ENCODE measurements at places on chromosomes 3 and 15.

DNA sequence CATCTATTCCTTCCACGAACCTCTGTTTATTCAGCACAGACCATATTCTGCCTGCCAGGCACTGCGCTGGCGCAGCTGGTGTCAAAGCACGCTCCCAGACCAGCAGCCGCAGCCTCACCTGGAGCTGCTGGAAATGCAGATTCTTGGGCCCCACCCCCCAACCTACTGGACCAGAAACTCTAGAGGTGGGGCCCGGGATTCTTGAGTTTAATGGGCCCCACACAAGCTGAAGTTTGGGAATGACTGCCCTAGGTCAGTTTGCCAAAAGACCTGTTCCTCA lies 7.0 kb downstream of the CHST13 start:
- DNase-seq = no peak

DNA sequence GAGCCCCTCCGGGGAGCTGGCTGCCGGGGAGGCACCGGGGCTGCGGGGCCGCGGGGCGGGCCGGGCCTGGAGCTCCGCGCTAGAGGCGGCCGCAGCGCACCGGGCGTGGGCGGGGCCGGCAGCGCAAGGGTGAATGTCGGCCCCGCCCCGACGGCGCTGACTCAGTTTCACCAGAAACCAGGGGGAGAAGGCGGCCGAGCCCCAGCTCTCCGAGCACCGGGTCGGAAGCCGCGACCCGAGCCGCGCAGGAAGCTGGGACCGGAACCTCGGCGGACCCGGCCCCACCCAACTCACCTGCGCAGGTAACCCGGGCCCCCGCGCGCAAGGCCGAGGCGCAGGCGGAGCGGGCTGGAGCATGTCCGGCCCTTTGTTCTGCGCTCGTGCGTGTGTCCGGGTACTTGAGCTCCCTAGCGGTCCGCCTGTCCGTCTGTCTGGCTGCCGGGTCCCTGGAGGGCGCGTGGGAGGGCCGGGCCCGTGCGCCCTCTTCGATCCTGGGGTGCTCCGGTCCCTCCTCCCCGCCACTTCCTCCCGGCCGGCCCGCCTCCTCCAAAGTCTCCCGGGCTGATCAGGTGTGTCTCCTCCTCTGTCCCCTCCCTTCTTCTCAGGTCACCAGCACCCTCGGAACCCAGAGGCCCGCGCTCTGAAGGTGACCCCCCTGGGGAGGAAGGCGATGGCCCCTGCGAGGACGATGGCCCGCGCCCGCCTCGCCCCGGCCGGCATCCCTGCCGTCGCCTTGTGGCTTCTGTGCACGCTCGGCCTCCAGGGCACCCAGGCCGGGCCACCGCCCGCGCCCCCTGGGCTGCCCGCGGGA lies at the start of gene SPINT1:
Gene SPINT1, plus strand, starts transcription at position 164 of the 811 bp plus-strand sequence. Its CDS starts 507 bp downstream, at position 671.
- peak; percentile 21 for DNase-seq

GRCh38 chr3:10268116-10268515 lies 19.9 kb downstream of the TATDN2 start:
- DNase-seq = no peak

DNA sequence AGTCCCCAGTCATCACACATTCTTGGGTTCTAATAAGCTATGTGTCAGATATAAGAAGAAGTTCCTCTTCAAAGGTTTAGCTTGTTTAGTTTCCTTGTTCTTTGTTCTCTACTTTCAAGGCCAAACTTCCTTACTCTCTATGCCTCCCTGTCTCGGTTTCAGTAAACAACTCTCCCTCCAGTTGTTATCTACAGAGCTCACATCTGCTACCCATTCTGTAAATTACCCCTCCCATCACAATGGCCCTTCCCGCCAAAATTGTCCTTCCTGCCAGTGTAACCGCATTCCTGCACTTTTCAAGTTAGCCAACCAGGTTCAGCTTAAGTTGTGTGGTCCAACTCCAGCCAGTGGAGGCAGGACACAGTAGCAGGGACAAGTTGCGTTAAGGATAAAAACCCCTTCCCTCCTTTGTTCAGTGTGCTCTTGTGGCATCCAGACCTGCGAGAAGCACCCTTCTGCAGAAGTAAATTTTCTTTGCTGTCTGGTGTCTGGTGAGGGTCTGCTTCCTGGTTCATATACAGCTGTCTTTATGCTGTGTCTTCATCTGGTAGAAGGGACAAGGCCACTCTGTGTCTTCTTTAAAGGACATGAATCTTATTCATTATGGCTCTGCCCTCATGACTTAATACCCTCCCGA lies 342.1 kb upstream of the GRM7 start:
- DNase-seq = no peak

GRCh38 chr3:197615430-197615829 lies 59.7 kb upstream of the BDH1 start:
- no peak for DNase-seq

DNA sequence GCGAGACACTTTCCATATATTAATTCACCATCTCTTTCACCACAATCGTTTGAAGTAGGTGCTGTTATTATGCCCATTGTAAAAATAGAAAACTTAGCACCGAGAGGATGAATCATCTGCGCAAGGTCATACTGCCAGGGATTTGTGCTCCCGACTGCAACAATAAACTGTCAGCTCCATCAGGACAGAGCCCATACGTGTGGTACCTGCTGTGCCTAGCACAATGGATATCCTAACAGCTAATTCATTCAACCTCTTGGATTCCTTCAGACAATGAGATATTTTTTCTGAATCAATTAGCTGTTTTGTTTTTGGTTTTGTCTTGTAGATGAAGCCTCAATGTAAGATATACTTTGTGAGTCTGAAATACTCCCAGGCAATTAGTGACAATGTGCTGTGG lies 32.3 kb upstream of the PROK2 start:
- no peak for DNase-seq

DNA sequence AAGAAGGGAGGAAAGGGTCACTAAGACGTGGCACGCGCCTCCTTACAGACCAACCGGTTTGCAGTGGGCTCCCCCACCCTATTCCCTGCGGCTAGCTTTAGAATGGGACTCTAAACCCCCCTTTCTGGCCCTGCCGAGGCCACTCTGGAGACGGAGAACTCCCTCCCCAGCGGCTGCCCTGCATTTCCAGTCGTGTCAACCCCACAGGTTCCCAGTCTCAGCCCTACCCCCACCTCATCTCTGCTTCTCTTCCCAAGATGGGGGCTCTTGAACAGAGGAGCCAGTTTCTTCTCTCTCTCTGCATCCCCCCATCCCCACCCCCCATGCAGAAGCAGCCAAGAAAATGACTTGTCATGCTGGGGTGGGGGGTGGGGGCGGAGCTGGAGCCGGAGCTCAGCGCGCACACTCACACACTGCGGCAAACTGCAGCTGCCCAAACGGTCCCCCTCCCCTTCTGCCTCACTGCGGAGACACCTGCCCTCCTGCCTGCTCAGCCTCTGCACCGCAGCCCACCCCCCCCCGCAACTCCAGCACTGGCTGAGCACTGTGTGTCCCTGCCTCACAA lies 871 bp downstream of the MAP1A start:
- DNase-seq = no peak

DNA sequence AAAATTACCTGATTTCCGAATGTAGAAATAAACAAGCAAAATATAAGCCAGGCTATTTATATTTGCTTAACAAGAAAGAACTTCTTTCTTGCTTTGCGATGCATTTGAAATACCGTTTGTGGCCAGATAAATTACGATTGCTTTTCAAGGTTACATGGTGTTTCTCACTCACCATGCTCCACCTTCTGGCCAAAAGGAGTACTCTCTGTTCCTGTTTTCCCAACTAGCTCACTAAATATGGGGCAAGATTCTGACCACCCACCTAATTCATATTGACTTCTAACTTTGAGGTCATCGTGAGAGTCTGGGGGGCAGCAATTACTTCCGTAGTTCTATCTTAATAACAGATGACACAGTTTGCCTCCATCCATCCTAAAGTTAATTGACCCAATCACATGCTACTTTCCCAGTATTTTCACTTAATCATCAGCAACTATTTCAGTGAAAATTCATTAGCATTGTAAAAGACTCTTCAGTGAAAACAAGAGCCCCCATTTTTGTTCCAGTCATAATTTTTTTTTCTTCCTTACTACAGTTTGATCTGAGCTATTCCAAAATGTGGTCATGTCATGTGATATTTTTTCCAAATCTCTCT lies 25.9 kb downstream of the ACP3 start:
- no peak for DNase-seq

DNA sequence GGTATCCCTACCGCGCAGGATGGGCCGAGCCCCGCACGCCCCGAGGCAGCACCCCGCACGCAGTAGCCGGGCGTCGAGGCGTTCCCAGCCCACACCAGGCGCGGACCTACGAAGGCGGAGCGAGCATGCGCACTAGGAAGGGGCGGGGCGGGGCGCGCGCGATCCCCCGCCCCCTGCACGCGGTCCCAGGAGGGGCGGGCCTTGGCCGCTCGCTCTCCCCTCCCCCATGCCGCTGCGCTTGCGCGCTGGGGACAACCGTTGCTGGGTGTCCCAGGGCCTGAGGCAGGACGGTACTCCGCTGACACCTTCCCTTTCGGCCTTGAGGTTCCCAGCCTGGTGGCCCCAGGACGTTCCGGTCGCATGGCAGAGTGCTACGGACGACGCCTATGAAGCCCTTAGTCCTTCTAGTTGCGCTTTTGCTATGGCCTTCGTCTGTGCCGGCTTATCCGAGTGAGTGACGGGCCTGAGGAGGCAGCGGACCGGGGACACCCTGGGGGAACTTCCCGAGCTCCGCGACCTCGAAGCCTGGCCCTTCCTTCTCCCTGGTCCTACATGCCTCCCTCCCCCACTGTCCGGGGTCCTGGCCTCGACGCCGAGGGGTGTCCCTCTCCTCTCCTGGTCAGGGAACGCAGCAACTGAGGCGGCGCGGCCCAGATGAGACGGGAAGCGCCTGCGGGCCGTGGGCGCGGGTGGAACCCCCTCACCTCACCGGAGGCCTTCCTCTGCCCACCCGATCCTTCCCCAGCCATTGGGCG lies at the start of gene SPESP1:
Gene SPESP1, plus strand, starts transcription at position 258 of the 755 bp plus-strand sequence. Its CDS starts 129 bp downstream, at position 387.
- peak; percentile 27 for DNase-seq

- no peak for DNase-seq
Observed at GRCh38 chr3:167901138-167901537, 165.6 kb downstream of the SERPINI1 start.

DNA sequence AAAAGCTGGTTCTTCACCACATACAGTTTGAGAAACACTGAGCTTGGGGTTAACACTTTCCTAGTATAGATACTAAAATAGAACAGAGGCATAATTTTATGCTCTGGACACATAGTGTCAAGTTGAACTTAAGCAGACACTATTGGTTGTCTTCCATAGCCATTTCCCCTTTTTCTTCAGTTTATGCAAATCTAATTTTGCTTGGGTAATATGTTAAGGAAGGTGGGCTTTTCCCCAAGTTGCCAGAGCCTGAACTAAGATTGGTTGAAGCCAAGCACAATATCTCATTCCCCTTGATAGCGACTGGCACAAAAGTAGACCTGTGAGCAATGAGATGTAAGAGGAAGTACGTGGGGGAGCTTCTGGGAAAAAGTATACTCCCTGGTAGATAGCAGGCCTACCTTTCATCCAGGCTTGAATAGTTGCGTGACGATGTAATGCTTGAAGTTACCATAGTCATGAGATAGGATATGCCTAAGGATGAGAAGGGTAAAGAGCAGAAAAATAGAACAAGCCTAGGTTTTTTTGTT lies 4.5 kb upstream of the POPDC2 start:
- DNase-seq = no peak

- peak; percentile 79 for DNase-seq
Observed at GRCh38 chr3:42880601-42881451, 5.1 kb upstream of the CYP8B1 start.

DNA sequence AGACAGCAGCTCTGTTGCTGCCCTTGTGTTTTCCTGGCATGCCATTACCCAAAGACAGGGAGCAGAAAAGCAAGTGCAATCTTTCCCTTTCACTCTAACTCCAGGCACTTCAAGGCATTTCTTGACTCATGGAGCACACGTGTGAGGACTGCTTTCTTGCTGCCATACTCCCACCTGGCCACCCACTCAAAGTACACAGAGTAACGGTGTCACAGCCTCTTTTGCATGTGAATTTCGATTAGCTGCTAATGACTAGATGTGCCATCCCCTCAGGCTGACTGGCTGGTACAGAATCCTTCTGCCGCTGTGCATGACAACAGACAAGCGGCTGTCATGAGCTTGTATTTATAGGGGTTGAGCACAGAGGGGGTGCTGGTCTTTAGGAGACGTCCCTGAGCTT lies 380.6 kb downstream of the CTNNB1 start:
- no peak for DNase-seq

DNA sequence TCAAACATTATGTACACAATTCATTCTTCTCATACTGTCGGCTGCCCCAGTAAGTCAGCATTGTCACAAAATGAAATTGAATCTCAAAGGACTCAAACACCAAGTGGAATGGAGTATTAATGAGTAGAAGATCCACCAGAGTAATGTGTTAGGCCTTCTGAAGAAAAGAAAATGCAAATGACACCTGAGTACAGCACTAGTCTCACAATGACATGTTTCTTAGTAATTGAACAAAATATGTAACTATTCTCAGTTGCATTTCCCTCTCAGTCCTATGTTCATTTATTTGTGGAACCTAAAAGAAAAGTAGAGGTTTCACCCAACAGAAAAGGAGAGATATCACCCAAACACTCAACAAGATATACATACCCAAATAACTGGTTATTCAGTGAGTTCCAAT lies 283.9 kb upstream of the THBS1 start:
- DNase-seq = no peak

DNA sequence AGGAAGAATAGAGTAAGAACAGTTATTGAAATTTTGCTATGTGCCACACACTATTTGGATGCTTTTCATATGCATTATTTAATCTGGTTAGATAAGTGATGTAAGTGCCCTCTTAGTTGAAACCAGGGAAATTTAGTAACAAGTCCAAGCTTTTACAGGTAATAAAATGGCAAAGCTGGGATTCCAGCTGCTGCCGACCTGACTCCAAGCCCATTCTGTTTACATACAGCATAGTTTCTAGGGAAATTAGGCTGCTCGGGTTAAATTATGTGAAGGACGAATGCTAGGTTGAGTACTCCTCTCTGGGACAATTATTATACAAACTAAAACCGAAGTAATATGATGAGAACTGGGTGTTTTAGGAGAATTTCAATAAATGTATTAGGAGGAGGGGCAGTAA lies 38.7 kb upstream of the FAH start:
- no peak for DNase-seq

DNA sequence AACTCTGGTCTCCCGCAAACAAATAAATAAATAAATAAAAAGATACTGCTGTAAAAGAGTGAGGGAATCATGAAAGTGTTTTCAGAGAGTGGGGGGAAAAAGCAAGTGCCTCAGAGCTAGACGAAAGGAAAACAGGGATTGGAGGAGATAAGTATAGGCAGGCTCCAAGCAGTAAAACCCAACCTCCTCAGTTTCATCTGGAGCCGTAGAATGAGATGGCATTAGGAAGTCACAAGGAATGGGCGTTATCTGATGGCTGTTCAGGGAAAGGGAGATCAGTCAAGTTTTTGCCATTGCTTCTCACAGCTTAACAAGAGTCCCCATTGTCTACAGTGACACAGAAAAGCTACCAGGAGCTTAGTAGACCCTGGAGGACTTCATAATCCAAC lies 451.5 kb upstream of the PPP2R3A start:
- DNase-seq = no peak

GRCh38 chr3:30608598-30608947 lies 2.2 kb downstream of the TGFBR2 start:
- DNase-seq = no peak

- no peak for DNase-seq
Observed at GRCh38 chr3:97691354-97691753, 73.2 kb upstream of the ARL6 start.

- no peak for DNase-seq
Observed at GRCh38 chr3:16994854-16995525, 110.2 kb downstream of the PLCL2 start.

Data from T-helper 1 cell (primary cell).